ENCODE measurements at places on chromosomes 11 and 22.

GRCh38 chr11:78798663-78799062, 224.0 kb upstream of the NARS2 start:
- no peak for DNase-seq

DNA sequence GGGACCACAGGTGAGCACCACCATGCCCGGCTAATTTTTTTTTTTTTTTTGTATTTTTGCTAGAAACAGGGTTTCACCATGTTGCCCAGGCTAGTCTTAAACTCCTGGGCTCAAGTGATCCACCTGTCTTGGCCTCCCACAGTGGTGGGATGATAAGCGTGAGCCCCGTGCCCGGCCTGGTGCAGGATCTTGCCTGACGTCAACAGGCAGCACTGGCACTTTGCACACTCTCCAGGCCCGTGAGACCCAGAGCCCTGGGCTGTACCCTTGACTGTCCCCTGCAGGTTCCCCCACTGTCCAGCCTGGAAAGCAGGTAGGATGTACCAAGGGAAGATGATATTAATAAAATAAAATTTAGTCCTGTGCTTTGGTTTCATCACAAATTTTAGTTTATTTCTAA, 29.1 kb upstream of the PANX2 start:
- no peak for DNase-seq

GRCh38 chr11:27718346-27718862, 18.1 kb upstream of the BDNF start:
- DNase-seq = no peak

DNA sequence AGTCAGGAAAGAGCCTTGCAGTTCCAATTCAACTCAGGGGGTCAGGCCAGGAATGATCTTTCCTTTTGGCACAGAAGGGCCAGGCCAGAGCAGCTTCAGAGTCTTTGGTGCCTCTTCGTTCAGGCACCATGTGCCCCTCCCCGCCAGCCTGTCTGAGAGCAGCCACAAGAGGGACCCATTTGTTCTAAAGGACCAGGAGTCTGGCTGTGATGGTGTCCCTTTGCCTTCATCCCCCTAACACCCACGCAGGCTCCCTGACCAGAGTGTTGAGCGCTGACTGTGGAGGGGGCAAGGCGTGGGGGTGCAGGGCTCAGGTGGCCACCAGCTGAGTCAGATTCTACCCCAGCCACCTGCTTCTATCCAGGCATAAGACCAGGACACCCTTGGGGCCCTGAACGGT, 156.4 kb downstream of the TTC17 start:
- DNase-seq = no peak

DNA sequence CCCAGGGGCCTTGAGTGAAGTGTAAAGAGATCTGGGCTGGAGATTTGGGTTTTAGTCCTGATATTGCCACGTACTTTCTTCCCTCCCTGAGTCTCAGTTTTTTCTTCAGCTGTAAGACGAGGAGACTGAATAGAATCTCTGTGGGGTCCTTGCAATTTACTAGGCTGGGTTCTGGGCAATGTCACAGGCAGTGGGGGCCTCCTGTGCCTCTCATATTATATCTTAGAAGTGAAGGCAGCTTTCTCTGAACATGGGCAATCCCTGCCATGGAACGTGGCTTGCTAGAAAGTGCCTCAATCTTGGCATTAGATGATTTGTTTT, 62.0 kb upstream of the PTPRJ start:
- no peak for DNase-seq

- DNase-seq = no peak
Measured at GRCh38 chr22:30582051-30582450, 7.6 kb upstream of the GAL3ST1 start.

DNA sequence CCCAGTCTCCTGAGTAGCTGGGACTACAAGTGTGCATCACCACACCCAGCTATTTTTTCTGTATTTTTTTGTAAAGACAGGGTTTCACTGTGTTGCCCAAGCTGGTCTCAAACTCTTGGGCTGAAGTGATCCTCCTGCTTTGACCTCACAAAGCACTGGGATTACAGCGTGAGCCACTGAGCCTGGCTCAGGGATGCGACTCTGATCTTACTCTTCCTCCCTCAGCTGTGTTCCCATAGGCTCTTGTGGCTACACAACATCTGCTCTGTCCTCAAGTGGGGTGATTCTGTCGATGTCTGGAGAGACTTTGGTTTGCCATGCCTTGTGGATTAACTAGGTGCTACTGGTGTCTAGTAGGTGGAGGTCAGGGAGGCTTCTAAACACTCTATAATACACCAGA, 127.0 kb upstream of the SERPIND1 start:
- DNase-seq = no peak

- DNase-seq = no peak
Measured at GRCh38 chr11:73598719-73599379, 937 bp upstream of the FAM168A start.

- no peak for DNase-seq
Measured at GRCh38 chr11:68009391-68010089, 587 bp upstream of the ALDH3B1 start.

GRCh38 chr11:125570952-125571351, 1.7 kb downstream of the EI24 start:
- DNase-seq = no peak

- DNase-seq = no peak
Measured at GRCh38 chr22:38163844-38164550, 17.6 kb downstream of the PLA2G6 start.

DNA sequence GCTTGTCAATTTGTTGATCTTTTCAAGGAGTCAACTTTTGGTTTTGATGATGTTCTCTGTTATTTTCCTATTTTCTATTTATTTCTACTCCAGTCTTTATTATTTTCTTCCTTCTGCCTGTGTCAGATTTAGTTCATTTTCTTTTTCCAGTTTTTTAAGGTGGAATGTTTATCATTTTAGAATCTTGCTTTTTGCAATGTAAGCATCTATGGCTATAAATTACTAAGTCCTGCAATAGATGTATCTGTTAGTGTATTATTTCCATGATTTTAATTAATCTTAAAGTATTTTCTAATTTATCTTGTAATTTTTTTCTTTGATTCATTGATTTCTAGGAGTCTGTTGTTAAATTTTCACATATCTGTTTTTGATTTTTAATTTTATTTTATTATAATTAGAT, 81.7 kb downstream of the ARHGAP8 start:
- DNase-seq = no peak

- DNase-seq = no peak
Measured at GRCh38 chr11:107598225-107599139, 7.5 kb downstream of the ELMOD1 start.

DNA sequence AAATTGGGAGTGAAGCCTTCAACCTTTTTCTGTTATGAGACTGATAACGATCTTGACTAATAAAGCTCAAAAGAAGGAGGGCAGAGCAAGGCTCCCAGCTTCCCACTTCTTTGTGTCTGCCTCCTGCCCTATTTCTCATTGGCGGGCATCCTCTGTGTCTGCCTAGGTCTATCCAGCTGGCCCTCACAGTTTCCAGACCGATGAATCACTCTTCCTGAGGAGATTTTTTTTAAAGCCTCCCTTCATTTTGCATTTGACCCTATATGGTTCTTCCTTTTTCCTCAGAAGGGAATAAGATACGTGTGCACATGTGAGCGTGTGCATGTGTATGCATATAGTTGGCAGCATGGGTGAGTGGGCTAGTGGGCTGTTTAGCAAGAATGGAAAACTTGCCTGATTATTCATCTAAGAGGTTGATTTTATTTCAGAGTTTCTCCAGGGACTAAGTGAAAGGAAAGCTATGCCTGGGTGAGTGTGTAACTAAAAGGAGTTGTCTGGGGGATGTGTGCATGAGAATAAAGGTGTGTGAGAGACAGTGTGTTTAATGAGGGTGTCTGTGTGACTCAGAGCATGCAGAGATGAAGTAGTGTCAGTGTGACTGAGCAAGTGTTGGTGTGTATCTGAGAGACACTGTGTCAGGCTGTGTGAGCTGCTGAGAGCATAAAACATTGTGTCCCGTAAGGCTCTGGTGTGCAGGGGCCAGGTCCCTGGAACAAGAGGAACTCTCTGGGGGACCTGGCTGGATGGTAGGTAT, 12.2 kb downstream of the PHLDB1 start:
- DNase-seq = no peak

All from activated CD4-positive, alpha-beta T cell treated with anti-CD3 and anti-CD28 coated beads, Interleukin-2, amount 50 U/mL, for 4 hours (primary cell).